Small intestine (tissue), 16 donors: ENCODE measurements at places on chromosomes 3 and 15. TPM values are rescaled to one million over a fixed set of nuclear protein-coding genes. Genes with fewer than 3 reads are reported as not detected.

- DNase-seq: no peak
Measured at GRCh38 chr3:155656466-155656865, 88.4 kb downstream of the PLCH1 start.

DNA sequence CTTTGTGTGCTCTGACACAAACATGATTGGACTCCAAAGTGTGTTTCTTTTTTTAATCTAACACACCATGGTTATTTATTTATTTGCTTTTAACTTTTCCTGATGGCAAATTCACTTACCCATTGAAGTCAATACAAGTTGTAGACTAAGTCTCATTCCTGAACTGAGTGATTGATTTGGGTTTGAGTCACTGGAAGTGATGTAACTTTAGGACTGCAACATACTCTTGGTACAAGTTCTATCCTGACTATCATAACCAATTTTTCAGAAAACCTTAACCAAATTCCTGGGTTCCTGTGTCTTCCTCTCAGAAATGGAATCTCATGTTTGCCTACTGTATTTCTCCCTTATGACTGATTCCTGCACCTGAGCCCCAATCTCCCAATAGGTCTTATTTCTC is 590.0 kb upstream of the ROBO1 start:
- DNase-seq: no peak

Gene CLPX
- 18.2 TPM for polyA plus RNA-seq

DNA sequence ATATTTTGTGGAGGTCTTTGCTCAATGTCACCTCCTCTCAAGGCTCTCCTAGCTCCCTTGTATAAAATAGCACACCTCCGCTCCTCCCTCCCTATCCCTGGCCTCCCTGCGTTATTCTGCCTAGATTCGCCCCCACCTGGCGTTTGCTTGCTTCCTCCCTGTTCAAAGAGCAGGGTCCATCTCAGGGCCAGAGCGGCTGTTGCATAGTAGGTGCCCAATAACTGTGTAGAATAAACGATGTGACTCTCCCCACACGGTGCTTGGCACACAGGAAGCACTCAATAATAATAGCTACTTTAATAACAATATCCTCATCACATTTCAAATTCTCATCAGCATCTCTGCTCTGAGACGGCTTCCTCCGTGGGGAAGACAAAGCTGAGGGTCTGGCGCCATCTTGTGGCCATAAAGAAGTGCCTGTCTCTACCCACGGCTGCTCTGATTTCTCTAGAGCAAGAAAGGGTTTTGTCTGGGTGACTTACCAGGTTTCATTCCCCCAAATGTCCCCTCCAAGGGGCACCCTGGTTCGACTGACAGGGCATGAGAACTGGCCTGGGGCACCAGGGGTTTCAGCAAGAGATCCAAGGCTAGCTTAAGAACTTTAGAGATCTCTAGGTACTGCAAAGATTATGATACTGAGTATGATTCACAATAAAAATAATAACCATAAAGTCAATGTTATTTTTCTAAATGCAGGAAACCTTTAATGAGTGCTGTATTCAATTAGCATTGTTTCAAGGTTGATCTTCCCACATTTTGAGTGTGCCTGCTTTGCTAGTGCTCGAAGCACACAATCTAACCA is 16.1 kb downstream of the CD276 start:
- peak; percentile 88 for DNase-seq

GRCh38 chr3:159776779-159777178 is 211.9 kb upstream of the IL12A start:
- no peak for DNase-seq

- DNase-seq: no peak
Measured at GRCh38 chr15:66400351-66400774, 13.7 kb downstream of the MAP2K1 start.

GRCh38 chr15:90013503-90013937 is 12.4 kb downstream of the ZNF710 start:
- no peak for DNase-seq

- no peak for DNase-seq
Measured at GRCh38 chr15:65993236-65993635, 123.9 kb downstream of the RAB11A start.

Gene GPR15
- 0.54 TPM for polyA plus RNA-seq

Gene IP6K1
- polyA plus RNA-seq: 14.8 TPM

DNA sequence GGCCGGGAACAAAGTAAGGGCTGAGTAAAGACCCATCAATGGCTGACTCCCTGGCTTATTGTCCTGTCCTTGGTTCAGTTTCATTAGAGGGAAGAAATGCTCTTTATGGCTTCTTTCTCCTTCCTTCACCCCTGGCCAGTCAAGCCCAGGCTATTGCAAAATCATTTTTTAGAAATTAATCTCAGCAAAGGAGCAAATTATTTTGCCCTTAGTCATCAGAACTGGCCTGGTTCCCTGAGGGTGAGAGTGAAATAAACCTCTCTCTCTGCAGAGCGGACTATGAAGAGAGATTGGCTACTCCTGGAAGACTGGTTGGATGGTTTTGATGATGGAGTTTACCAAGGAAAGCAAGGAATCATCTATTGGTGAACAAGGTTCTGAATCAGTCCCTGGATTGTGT is 52.7 kb upstream of the OXTR start:
- DNase-seq: no peak

- DNase-seq: no peak
Measured at GRCh38 chr3:168077091-168077490, 18.6 kb downstream of the GOLIM4 start.

DNA sequence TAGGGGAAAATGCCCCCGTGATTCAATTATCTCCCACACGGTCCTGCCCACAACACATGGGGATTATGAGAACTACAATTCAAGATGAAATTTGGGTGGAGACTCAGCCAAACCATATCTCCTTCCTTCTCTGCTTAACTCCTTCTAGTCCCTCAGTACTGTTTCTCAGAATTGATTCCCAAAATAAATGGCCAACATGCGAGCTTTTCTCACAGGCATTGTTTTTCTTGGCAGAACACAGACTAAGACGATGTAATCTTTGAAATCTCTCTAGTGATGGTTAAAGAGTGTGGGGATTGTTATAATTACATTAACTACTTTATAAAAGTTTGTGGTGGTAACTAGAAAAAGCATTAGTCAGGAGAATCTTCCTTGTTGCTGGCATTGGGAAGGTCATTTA is 366.5 kb downstream of the LPP start:
- DNase-seq: no peak

Gene TRIM42
- not detected for polyA plus RNA-seq

DNA sequence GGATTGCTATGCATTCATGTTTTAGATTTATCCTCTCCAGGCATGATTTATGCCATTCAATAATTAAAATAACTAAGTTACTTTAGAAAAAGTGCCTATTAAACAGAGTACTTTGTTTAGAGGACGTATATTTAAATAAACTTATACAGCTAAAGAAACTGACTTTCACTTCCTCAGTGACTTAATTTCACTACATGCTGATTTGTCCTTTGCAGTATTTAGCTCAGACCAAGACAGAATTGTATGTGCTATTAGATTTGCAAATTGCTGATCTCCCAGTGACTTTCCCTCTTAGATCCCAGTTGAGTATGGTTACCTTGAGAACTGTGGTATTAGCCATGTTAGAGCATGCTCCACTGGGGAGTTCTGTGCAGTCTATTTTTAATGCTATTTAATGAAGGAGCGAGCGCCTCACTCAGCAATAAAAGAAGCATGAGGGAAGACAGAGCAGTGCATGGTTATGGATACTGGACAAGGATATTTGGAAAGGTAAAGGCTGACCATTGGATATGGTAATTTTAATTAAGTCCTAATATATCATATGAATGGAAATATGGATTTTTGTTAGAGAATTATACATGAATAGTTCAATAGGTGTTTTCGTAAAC is 2.7 kb downstream of the ARPP21 start:
- no peak for DNase-seq

- no peak for DNase-seq
Measured at GRCh38 chr3:166071-166470, 30.5 kb upstream of the CHL1 start.

Gene PTH1R
- 1.6 TPM for polyA plus RNA-seq

Gene ZNF620
- polyA plus RNA-seq: 1.3 TPM

DNA sequence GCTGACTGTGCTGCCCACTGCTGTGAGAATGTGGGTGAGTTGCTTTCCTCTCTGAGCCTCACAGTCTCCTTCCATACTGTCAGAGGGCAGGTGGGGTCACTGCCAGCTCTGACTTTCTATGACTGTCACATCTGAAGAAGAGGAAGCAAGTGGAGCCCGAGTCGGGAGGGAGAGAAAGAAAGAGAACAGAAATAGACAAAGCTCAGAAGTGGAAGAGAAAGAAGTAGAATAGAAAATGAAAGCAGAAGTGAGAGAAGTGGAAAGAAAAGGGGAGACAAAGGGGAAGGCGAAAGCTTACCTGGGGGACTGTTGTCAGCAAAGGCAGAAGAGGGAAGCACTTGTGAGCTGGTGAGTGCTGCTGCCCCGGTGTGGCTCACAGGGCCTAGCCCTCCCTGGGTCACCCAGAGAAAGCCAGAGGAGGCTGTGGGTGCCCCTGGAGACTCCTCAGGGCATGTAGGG is 57.9 kb downstream of the EPHB1 start:
- no peak for DNase-seq

- DNase-seq: no peak
Measured at GRCh38 chr3:13419505-13420044, 547 bp downstream of the NUP210 start.

- no peak for DNase-seq
Measured at GRCh38 chr15:43911235-43911781, 84.5 kb downstream of the WDR76 start.

DNA sequence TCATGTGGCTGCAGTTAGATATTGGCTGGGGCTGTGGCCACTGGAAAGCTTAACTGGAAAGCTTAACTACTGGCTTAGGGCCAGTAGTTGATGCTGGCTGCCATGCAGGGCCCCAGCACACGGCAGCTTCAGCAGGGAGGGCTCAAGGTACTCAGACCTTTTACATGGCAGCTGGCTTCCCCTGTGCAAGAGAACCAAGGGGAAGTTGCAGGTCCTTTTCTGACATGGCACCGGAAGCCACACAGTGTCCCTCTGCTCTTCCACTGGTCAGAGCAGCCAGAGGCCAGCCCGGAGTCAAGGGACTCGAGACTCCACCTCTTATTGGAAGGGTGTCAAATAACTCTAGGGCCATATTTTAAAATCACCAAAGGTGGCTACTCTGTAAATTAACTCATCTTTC is 24.5 kb downstream of the CCR9 start:
- DNase-seq: no peak

GRCh38 chr3:148186881-148187280 is 510.8 kb upstream of the AGTR1 start:
- no peak for DNase-seq

DNA sequence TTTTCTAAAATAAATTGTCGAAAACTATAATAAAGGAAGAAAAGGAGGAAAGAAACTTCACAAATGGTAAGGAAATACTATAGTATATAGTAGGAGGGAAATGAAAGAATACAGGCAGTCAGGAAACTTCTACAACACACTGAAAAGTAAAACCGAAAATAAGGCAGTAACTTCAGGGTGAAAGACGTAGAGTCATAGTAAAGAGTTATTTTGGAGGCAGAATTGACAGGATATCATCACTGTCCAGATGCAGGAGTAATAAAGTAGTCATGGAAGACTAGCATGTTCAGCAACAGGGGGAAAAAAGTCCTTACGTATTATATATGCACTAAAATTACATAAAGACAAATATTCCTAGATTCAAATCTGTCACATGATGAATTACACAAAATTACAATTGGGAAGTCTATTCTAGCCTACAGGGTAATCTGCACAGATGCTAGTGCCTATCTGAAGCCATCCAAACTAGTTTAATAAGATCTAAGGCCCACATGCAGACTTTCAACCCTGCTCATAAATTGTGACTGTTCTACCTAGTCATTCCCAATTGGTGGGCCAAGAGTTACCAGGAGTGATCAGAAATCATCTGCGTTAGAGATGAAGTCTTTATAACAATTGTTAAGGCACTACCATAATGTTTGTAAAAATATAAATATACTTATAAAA is 14.0 kb downstream of the VPS13C start:
- DNase-seq: no peak

DNA sequence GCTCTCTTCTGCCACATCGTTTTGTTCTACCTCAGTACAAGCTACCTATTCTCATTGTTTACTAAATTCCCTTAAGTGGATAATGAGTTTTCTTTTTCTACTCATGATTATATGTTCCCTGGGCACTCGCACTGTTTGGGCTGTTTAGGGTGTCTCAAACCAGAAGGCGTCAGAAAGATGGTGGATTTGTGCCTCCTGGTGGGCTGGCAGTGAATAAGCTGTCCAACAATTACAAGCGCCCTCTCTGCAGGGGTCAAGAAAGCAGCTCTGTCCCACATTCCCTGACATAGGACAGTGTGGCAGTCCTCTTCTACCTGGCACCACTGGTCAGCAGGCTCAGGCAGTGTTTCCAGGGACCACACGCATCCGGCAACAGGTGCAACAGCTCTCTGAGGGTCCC is 173.4 kb upstream of the PPP2R3A start:
- no peak for DNase-seq

- no peak for DNase-seq
Measured at GRCh38 chr15:90531147-90531546, 1.4 kb downstream of the CRTC3 start.

DNA sequence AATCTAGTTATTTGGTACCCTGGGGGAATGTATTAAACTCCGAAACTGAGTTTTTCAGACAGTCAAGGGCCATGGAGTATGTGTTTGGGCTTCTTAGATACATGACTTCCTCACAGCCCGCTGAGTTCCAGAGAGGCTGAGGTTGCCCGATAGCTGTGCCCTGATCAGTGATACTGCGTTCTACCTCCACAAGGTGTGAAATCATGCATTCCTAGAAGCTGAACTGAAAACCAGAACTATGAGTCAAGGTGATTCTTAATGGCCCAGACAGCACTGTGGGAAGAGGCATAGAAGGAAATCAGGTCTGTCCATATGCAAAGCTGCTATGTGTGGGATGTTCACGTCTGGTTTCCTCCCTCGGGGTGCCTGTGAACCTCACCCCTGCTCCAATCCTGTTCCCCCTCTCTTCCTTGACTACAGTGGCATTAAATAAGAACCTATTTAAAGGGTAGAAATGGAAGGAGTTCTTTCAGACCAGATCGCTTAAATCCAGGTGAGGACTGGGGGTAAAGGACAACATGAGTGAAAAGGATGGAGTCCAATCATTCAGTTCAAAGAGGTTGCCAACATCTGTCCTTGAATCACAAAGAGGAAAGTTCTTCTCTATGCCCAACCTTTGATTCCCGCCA is 74.3 kb downstream of the MYO1E start:
- no peak for DNase-seq

DNA sequence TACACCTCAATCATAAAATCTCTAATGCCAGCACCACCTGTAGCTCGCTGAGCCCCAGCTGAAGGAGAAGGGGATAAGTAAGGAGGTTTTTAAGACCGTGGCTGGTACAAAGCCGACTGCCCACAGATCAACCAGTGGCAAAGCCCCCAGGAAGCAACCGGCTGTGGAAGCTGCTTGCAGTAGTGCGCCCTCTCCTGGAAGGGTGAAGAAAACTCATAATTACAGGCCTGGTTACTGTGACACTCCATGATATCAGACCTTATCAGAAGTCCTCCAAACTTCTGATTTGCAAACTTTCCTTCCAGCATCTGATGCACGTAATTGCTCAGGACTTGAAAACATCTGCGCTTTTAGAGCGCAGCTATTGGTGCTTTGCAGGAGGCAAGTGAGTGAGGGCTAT is 63.1 kb upstream of the MCTP2 start:
- peak; percentile 6 for DNase-seq

Gene TMEM108
- polyA plus RNA-seq: not detected

GRCh38 chr3:171371354-171371753 is 88.9 kb downstream of the TNIK start:
- DNase-seq: no peak

- peak; percentile 60 for DNase-seq
Measured at GRCh38 chr3:155743606-155744005, 1.3 kb downstream of the PLCH1 start.

Gene TTC23
- polyA plus RNA-seq: 4.3 TPM
